Osteoblast (primary cell): ENCODE measurements at places on chromosomes 16 and 17. TPM values are rescaled to one million over a fixed set of nuclear protein-coding genes. Genes with fewer than 3 reads are reported as not detected.

Gene RNU2-1
- not detected in 2 replicates for total RNA-seq

Gene RAB26
- 0.36 and 0.59 TPM in 2 replicates for total RNA-seq

Gene MPV17L
- 0.36 and 0.59 TPM in 2 replicates for total RNA-seq

Gene TLCD3A
- 19.5 and 28.6 TPM in 2 replicates for total RNA-seq

Gene CACNG1
- not detected in 2 replicates for total RNA-seq

Gene KRTAP4-4
- total RNA-seq: not detected in 2 replicates

Gene KRT16
- total RNA-seq: 4.3 and 5.6 TPM in 2 replicates

Gene HIC1
- total RNA-seq: 18.5 and 19.7 TPM in 2 replicates

Gene TNRC6A
- 38.0 and 40.7 TPM in 2 replicates for total RNA-seq

Gene IRX6
- total RNA-seq: 1.2 and 1.4 TPM in 2 replicates

Gene GPRC5B
- total RNA-seq: 1.2 and 2.5 TPM in 2 replicates

Gene SGCA
- 0.29 TPM in 1 of 2 replicates, not detected in the other for total RNA-seq

Gene ELMO3
- total RNA-seq: 0.29 and 0.36 TPM in 2 replicates

Gene HOXB4
- 0.29 and 0.36 TPM in 2 replicates for total RNA-seq

Gene KRT33A
- total RNA-seq: not detected in 2 replicates

Gene TMEM238L
- total RNA-seq: not detected in 2 replicates
